LoVo (cell line): ENCODE measurements at places on chromosomes 2 and 18.

- DNase-seq = no peak
Observed at GRCh38 chr2:121727950-121728349, 8.7 kb downstream of the NIFK start.

DNA sequence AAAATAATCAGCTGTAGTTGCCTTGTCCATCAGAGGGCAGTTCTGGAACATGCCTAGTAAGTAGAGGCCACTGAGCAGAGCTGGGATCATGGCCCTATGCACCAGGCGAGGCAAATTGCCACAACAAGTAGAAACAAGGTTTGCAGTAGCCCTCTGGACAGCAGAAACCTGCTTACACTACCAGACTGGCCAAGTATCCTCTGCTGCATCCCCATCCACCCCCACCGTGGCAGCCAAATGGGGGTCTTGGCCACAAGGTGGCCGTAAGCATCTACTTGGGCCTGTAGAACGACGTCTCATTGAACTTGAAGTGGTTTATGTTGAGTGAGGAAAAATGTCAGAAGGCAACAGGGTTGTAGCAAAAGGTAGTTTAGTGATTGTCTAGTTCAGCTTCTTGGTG lies 241.2 kb downstream of the ALPK2 start:
- no peak for DNase-seq

DNA sequence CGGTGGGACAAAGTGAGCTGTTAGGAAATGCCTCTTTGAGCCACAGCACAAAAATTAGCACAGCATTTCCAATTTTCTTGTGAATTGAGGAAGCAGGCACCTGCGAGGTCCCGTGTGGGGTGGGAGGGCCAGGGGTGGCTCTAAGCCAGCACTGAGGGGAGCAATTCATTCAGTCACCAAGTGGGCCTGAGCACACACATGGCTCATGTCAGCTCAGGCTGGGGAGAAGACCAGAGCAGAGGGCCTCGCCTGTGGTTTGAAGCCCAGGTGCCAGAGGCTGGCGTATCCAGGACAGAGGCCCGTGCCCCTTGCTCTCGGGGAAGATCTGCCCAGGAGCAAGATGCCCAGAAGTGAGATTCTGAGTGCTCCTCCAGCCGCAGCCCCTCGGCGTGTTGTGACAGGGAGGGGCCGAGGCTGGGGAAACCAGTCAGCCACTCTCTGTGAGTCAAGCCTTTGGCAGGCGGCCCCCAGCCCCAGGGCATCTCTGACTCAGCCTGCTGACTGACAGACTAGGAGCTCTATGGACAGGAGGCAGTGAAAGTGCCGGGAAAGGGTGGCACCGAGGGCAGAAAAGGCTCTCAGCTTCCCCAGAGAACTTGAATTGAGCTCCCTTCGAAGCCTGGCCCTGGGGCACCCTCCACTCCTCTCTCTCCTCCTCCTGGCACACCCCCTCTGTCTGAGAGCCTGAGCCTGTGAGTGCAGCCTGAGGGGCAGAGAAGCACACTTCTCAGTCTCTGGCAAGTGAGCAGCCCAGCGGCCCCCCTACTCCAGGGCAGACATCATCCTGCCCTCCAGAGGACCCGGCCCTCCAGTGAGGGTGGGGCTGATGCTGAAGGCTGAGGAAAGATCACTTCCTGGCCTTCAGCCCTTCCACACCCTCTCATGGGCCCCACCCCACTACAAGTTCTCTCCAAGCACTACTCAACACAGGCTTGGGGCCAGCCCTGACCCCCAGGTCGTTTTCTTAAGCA lies 32.3 kb downstream of the CYP26B1 start:
- peak; percentile 51 for DNase-seq

- no peak for DNase-seq
Observed at GRCh38 chr2:134139611-134140010, 114.3 kb upstream of the MGAT5 start.

GRCh38 chr2:135373702-135374101 lies 157.3 kb downstream of the ZRANB3 start:
- DNase-seq = no peak

DNA sequence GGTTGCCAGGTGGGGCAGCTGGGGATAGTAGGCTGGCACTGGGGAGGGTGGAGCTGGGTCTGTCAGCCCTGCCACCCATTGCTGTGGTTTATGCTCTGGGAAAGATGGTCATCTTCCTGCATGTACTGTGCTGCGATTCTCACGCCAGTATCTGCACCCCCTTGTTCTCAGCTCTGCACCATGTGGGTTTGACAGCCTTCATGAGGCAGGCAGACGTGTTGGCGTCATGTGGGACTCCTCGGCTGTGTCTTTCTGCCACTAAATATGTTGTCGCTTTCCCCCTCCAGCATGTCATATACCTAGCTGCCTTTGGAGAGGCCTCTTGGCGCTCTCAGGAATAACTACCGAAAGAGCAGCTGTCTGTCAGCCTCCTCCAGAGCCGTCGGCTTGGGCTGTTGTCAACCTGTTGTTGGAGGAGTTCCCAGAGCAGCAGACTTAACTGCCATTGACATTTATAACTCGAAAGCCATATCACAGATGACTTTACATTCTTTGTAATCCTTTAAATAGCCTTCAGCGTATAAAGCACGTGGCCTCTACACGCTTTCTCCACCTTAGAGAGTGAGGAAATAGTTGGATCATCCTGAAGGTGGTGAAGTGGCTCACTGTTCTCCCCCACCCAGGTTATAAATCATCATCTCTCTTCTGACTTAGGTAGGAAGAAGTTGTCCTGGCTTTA lies 80.4 kb upstream of the MGAT5 start:
- no peak for DNase-seq

DNA sequence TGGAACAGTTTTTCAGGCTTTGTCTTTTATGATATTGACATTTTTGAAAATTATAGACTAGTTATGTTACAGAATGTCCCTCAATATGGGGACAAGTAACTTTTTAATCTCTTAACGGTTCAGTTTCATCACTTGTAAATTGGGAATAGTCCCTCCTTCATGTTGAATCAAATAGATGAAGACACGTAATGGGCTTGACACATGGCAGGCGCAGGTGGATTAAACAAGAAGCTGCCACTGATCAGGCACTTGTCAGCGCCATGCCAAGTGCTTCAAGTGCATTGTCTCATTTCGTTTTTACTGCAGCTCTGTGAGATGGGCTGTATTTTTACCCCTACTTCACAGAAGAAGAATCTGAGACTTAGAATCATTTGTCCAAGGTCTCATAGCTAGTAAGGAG lies 9.5 kb upstream of the SMAD4 start:
- DNase-seq = no peak

DNA sequence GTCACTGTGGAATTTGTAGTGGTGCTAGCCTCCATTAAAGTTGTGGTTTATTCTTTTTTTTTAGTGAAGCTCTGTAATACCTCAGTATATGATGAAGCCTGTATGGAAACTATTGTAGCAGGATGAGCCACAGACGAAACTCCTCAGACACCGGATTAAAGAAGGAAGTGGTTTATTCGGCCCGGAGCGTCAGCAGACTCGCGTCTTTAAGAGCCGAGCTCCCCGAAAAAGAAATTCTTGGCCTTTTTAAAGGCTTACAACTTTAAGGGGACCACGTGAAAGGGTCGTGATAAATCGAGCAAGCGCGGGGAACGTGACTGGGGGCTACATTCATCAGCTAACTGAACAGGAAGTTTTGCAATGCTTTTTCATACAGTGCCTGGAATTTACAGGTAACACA lies 8.1 kb upstream of the CCL20 start:
- DNase-seq = no peak

DNA sequence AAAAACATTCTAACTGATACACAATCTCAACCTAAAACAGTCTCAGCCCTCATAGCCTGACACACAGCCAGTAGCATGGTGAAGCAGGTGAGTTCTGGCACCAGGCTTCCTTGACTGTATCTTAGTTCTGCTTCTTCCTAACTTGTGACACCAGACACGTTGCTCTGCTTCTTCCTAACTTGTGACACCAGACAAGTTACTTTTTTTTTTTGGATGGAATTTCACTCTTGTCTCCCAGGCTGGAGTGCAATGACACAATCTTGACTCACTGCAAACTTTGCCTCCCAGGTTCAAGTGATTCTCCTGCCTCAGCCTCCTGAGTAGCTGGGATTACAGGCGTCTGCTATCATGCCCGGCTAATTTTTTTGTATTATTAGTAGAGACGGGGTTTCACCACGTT lies 6.7 kb upstream of the ATG16L1 start:
- peak; percentile 35 for DNase-seq

GRCh38 chr2:602571-603359 lies 74.4 kb downstream of the TMEM18 start:
- DNase-seq = peak; percentile 3

DNA sequence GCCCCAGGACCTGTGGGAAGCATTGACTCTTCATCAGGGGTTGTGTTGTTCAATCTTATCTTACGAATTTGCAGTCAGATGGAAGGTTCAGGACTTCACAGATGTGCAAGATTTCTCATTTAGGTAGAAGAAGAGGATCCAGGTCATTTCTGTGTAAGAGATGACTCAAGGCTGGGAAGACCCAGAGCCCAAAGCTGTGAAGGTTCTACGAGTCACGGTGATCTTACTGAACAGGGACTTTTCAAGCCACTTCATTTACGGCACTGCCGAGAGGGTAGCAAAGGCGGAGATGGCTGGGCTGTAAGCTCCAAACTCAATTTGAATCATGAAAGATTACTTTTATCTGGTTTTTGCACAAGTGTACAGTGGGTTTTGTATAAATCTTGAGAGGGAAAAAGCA lies 228.0 kb upstream of the MEX3C start:
- DNase-seq = no peak

- no peak for DNase-seq
Observed at GRCh38 chr2:86037795-86038192, 67.9 kb downstream of the POLR1A start.

GRCh38 chr2:159071190-159071915 lies 102.9 kb downstream of the TANC1 start:
- DNase-seq = no peak

DNA sequence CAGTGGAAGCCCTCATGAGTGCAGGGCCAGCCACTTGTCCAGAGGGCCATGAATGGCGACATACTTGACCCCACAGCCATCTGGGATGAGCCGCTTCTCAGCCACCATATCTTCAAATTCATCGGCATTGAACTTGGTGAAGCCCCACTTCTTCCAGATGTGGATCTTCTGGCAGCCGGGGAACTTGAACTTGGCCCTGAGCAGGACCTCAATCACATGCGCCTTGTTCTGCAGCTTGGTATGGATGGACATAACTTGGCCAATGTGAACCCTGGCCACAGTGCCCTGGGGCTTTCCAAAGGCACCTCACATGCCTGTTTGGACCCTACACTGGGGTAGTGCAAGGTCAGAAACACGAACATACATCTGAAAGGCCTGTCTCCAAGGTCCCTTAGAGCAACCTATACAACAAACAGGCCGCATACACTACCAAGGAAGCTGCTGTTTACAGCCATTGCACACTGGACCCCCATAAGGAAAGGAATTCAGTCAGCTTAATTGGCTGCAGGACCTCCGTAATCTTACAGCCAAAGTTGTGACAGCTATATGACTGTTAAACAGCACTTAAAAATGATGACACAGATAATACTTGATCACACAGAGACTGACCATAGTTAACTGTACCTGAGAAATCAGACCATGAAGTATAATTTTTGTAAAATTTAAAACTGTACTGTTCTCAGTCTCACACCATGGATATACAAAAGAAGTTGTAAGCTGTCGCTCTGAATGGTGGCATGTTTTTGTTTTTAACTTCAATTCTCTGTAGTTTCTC lies 53.8 kb downstream of the USP34 start:
- no peak for DNase-seq

GRCh38 chr2:223470602-223471001 lies 131.6 kb downstream of the SCG2 start:
- no peak for DNase-seq

- DNase-seq = peak; percentile 72
Observed at GRCh38 chr2:121707344-121707919, 29.2 kb downstream of the NIFK start.

DNA sequence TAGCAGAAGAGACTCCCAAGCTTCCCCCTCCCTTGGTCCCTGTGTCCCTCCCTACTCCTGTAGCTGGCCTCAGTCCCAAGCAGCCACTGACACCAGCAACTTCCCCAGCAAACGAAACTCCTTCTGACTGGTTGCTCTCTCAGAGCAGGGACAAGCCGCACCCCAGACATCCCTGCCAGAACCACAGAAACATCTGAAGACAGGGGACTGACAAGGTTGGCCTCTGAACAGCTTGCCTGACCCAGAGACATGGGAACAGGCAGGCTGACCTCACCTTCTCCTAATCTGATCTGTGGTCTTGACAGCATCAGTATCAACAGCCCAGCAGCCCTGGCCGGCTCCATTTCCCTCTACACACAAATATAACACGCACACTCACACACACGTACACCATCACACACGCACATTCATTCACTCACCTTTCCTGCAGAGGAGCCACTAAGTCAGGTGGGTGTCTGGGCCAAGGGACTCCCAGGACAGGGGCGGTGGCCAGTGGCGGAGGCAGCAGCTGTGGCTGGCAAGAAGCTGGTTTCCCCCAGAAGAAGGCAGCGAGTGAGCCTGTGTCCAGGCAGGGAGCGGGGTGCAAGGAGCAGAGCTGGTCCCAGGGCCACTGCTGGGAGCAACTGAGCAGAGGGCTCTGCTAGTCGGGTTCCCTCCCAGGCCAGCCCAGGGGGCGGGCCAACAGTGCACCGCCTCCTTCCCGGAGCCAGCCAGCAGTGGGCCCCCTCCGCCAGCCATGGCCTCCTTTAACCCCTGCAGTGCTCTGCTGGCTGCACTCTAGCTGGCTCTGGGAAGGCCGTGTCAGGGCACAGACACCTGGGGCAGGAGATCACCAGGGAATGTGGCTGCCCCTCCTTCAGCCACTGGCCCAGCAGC lies 59.1 kb downstream of the TNS1 start:
- no peak for DNase-seq

- DNase-seq = no peak
Observed at GRCh38 chr18:51323961-51324360, 126.5 kb upstream of the MEX3C start.

DNA sequence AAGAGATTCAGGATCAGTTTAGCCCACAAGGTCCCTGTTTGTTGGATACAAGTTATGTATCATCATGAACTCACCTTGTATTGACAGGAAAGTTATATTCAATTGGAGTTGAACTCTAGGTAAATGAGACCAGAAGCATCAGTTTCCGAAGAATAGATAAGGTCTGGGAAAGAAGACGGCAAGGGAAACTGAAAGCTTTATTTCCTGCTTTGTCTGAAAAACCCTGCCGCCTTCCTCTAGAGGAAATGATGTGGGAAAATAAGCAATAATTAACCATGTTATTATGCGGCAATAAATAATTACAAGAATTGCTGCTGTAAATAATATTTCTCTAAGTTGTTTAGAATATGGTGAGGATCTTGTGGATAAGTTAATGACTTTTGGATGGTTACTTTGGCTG lies 32.0 kb downstream of the LPIN1 start:
- DNase-seq = no peak

GRCh38 chr18:3262234-3263131 lies 550 bp downstream of the MYL12B start:
- no peak for DNase-seq

- DNase-seq = peak; percentile 14
Observed at GRCh38 chr2:86368161-86368824, 30.9 kb upstream of the REEP1 start.

- no peak for DNase-seq
Observed at GRCh38 chr2:102513355-102513939, 40.4 kb downstream of the SLC9A4 start.
